Stimulated activated CD4-positive, alpha-beta T cell treated with anti-CD3 and anti-CD28 coated beads, Interleukin-1b, Interleukin-23, amount 100 ng/mL, for 24 hours (primary cell): ENCODE measurements at places on chromosomes 12 and 14.

GRCh38 chr12:72074065-72074464 is 135.4 kb downstream of the TPH2 start:
- no peak for DNase-seq

GRCh38 chr14:64092940-64093339 is 201.2 kb downstream of the ESR2 start:
- no peak for DNase-seq

DNA sequence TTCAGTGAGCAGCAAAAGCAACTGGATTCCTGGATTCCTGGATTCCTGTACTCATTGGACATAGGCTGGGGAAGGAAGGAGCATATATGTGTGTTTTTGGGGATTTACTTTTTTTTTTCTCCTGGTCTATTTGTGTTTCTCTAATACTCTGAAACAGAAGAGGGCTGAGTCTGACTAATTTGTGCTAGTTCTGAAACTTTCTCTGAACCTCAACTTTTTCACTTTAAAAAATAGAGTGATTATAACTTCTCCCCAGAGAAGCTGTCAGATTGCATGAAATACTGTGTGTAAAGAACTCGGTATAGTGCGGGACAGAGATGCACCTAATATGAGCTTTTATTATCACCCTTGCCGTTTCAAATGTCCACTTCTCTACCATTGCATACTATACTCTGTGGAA is 529.5 kb downstream of the TMTC2 start:
- no peak for DNase-seq

- no peak for DNase-seq
Measured at GRCh38 chr12:57377103-57377840, 53.6 kb downstream of the R3HDM2 start.

GRCh38 chr12:6432991-6433390 is 11.8 kb upstream of the CD27 start:
- no peak for DNase-seq

GRCh38 chr12:175250-175649 is 38.7 kb downstream of the SLC6A12 start:
- DNase-seq = no peak

GRCh38 chr12:80617733-80618132 is 89.7 kb upstream of the MYF6 start:
- no peak for DNase-seq

DNA sequence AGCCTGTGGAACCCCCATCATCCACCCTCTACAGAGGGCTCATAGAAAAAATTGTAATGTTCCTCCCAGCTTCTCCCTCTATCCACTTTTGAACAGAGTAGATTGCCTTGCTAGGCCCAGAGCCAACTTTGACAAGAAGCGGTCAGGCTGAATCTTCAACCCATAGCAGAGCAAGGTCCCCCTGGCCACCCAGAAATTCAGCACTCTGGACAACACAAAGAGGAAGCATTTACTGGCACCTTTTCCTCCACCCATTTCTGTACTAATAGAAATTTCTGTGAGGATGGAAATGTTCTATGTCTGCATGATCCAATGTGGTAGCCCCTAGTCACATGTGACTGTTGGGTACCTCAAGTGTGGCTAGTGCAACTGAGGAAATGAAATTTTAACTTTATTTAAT is 42.7 kb upstream of the OXA1L start:
- DNase-seq = no peak

DNA sequence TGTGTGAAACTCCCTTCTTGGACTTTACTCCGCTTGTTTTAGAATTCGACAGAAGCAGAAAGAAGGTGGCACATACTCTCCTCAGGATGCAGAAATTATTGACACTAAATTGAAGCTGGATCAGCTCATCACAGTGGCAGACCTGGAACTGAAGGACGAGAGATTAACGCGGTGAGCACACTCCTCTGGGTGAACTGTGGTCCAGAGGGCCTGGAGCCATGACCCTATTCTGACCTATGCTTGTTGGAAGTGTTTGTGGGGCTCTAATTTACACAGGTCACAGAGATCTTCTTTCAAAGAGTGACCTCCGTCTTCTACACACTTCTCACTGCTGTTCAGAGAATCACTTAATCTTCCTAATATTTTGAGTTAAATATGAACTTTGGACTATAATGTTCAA is 72.5 kb upstream of the MYF6 start:
- DNase-seq = no peak

DNA sequence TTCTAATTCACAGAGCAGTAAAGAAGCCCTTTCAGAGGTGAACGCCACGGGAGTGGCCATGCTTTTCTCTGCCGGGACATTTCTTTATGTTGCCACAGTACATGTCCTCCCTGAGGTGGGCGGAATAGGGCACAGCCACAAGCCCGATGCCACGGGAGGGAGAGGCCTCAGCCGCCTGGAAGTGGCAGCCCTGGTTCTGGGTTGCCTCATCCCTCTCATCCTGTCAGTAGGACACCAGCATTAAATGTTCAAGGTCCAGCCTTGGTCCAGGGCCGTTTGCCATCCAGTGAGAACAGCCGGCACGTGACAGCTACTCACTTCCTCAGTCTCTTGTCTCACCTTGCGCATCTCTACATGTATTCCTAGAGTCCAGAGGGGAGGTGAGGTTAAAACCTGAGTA is 26.2 kb upstream of the PLEKHD1 start:
- DNase-seq = no peak

DNA sequence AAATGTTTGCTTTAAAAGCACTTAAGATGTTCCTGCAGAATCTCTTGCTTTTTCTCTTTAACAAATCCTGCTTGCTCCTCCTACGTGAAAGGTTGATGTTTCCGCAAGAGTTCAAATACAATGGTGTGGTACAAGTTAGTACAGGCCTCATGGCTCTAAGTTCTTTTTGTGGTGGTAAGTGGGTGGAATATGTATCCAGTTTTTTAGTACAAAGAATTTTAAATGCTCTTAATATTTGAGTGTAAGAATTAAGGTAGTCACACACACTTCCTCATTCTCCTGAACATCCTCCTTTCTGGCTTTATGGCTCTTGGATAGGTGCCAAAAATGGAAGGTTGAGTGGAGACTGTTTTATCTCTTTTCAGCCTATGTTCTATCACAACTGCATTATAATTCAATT is 1.8 kb downstream of the OTOGL start:
- DNase-seq = no peak

- DNase-seq = no peak
Measured at GRCh38 chr14:80325112-80325511, 113.8 kb upstream of the DIO2 start.

DNA sequence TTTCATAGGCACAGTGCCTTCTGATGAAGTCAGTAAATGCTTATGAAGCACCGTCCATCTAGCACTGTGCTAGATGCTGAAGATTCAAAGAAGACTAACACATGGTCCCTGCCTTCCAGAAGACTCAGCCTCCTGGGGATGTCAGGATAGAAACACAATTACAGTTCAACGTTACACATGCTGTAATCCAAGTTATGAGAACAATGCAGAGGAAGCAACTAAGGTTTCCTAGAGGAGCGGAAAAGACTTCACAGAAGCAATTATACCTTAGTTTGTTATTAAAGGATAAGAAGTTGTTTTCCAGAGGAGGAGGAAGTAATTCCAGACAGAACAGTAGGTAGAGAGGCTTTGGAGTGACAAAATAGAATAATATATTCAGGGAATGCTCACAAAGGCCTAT is 66.9 kb upstream of the FGD4 start:
- no peak for DNase-seq

- DNase-seq = no peak
Measured at GRCh38 chr14:29654901-29655550, 272.6 kb downstream of the PRKD1 start.

DNA sequence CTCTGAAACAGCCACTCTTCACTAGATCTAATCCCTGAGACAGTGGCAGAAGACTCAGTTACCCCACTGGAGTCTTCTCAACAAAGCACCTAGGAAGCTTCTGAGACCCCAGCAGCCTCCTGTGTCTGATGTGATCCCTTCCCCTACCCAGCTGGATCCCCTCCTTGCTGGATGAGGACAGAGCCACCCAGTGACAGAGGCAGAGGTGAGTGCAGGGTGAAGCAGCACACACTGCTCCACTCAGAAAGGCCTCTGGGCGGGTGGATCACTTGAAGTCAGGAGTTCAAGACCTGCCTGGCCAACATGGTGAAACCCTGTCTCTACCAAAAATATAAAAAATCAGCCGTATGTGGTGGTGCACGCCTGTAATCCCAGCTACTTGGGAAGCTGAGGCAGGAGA is 2.7 kb downstream of the SPRYD3 start:
- DNase-seq = no peak

DNA sequence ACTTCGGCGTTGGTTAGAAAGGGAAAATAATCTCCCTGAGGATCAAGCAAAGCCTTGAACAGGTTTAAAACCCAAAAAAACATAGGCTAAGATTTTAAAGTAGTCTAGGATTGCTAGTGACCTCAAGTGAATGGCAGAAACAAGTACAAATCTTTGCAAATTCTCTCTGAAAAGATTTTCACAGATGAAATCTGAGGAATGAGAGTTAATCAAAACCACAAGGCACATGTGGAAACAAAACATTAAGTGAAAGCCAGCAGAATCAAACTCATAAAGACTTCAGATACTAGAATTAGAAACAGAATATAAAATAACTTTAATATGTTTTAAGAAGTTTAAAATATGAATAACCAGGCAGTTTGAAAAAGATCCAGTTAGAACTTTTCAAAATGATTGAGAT is 52.2 kb upstream of the CFL2 start:
- no peak for DNase-seq

- no peak for DNase-seq
Measured at GRCh38 chr12:107663277-107663676, 22.3 kb upstream of the PWP1 start.

DNA sequence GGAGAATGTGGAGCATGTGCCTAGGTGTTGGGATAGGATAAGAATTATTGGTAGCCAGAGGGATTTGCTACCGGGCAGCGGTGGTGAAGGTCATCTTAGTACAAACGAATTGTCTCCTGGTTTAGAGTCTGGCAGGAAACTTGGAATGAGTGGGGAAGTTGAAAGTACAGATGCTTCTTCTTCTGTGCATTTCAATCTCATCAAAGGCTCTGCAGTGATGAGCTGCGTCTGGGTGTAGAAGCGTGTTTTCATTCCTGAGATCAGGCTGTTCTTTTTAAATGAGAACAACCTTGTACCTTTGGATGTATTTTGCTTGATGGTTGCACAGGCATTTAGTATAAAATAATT is 2.1 kb downstream of the WNK1 start:
- no peak for DNase-seq

DNA sequence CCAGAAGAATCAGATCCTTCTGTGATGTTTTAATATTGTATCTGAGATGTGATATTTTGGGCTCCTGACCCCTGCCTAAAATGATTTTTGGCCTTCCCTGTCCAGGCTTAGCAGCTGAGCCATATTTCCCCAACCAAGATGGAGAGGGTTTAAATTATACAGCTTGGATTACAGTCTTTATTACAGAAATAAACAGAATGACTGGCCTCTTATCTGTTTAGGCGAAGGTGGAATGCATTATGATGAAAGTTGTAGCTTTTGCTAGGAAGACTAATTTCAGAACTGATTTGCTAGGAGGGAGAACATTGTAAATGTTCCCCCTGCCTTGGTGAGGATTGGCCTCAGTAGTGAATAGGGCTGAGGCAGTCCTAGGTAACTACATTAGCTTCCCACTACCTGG is 23.3 kb downstream of the BMAL2 start:
- DNase-seq = no peak

- DNase-seq = no peak
Measured at GRCh38 chr14:22939684-22940083, 10.5 kb upstream of the PRMT5 start.

GRCh38 chr14:105904379-105904778 is 378.0 kb downstream of the TMEM121 start:
- DNase-seq = no peak

DNA sequence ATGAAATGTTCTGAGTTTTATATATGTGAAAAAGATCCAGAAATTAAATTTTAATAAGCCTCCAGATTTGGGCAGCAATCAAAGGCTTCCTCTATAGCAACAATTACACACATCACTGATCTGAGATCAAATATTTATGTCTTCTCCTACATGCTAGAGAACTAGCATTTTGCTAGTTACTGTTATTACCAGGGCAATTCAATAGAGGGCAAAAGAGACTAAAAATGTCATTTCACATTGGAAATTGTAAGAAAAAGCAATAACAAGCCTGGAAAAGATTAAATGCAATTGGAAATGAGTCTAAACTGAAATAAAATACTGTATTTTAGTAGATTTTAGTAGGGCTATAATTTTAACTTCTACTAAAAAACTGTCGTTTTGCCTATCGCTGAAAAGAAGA is 32.6 kb upstream of the ANO6 start:
- DNase-seq = no peak

- no peak for DNase-seq
Measured at GRCh38 chr14:38199076-38199475, 8.6 kb upstream of the SSTR1 start.

GRCh38 chr12:71045781-71046180 is 112.0 kb downstream of the TSPAN8 start:
- no peak for DNase-seq

DNA sequence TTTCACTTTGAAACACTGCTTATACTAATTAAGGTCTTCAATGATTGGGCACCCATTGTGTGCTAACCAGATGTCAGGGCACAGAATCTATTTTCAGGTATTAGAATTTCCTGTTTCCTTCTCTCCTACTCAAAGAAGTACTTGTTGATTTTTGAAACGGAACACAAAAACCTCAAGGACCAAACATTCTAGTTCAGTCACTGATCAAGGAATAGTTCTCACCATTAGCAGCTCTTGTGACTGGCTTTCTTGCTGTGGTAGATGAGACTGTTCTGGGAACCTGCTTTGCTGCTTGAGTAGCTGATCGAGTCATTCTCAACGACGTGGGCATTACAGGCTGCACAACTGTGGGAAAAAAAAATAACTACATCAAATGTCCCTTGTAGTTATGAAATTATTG is 11.0 kb downstream of the DLGAP5 start:
- no peak for DNase-seq

DNA sequence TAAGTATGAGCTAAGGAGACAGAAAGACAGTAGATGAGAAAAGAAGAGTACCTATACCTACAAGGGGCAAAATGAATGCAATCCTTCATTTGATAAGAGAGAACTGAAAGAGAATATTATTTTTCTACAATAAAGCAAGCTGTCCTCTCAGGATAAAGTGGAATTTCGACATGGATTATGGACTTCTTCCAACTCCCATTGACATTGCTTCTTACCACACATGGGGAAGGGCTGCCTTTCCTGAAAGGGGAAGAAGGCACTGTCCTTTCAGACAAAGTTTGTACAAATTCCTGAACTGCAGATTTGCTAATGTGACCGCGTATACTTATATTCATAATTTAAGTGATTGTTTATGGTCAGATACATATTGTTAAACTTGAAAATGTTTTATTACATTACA is 4.3 kb upstream of the HEBP1 start:
- DNase-seq = no peak

GRCh38 chr14:91048676-91049075 is 11.8 kb downstream of the RPS6KA5 start:
- DNase-seq = no peak

DNA sequence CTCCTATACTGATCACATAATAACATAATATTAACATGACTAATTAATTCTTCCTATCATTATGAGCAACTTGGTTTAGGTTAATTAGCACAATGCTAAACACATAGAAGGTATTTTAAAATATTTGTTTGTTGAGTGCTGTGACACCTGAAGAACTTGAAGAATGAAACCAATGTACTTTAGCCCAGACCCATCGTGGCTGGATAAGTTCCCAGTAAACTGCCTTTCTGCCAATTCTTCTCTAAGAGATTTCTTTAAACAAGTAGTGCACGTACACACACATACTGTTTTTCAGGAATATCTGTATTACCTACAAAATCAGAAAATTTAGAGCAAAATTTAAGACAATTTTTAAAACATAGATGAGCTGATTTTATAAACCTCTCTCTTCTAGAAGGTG is 207.4 kb upstream of the SSTR1 start:
- no peak for DNase-seq

- no peak for DNase-seq
Measured at GRCh38 chr12:3061059-3061458, 16.1 kb upstream of the TSPAN9 start.
